Stimulated activated CD4-positive, alpha-beta T cell treated with anti-CD3 and anti-CD28 coated beads, Interleukin-1b, Interleukin-23, amount 100 ng/mL, for 1 hour (primary cell): ENCODE measurements at places on chromosomes 5 and 9.
A peak's percentile ranks its signal among the peaks of the same experiment; 100 is the strongest.

- no peak for DNase-seq
Measured at GRCh38 chr5:133290669-133291240, 238.9 kb downstream of the HSPA4 start.

- DNase-seq, result peak; percentile 92
Measured at GRCh38 chr5:177311723-177312648, at the start of gene MXD3. Gene MXD3, minus strand, starts transcription at chr5:177311898. Its CDS starts 68 bp downstream, at chr5:177311830.

GRCh38 chr5:122300374-122300773 lies 11.7 kb upstream of the SNCAIP start:
- DNase-seq, result no peak

- DNase-seq, result no peak
Measured at GRCh38 chr9:106019702-106020101, 325.4 kb downstream of the TMEM38B start.

DNA sequence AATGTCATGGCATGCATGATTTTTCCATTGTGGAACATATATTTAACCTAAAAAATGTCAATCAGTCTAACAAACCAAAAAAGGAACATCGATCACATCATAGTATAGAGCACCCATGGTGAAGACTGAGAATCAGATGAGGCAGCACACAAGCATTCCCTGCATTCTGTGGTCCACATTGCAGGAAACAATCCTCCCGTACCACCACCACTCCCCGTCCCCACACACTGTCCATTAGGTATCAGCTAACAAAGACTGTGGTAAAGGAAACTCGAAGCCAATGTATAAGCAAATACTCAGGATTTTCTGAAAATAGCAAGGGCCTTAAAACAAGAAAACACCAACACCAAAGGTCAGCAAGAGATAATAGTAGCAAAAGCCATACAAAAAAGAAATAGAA lies 1104.4 kb upstream of the SEMA6A start:
- DNase-seq, result no peak

GRCh38 chr9:28808042-28808441 lies 1234.8 kb upstream of the C9orf72 start:
- DNase-seq, result no peak
